ENCODE measurements at places on chromosomes 3 and 15.

- no peak for DNase-seq
These were observed 44.3 kb downstream of the PXYLP1 start for GRCh38 chr3:141275973-141276372.

DNA sequence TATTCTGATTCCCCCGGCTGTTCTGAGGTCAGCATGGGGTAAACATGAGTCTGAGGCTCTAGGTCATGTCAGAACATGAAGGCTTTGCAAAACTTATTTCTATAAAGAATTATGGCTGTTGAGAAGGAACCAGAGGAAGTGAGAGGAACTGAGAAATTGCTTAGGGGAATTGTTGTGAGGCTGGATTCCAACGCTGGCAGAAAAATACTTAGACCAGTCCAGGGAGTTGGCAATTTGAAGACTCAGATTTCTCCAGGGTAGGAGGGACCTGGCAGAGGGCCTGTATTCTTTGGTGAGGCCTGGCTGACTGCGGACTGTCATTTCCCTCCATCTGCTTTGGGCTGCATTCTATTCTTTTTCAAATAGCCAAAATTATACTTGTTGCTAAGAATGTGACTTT, 155.5 kb downstream of the PLD1 start:
- DNase-seq = no peak

DNA sequence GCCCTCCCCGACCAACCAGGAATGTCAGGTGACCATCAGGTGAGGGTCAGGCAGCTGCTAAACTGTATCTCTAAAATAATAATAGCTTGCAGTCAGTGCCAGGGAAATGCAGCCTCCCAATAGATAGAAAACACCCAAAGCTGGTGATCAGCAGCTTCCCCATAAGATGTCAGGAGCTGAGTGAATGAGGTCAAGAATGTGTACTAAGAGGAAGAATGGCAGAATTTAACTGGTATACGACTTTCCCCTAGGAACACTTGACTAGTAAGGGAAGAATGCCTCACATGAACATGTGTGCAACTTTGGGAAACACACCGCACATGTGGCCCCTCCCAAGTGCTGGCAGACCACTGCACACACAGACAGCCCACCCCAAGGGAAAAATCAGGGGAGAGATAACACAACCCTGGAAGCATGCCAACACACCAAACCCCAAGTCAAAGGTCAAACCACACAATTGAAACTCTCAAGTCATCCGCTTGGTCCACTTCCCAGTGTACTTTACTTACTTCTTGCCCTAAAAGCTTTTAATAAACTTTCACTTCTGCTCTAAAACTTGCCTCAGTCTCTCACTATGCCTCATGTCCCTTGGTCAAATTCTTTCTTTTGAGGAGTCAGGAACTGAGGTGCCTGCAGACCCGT, 806.5 kb downstream of the OTOL1 start:
- DNase-seq = no peak

DNA sequence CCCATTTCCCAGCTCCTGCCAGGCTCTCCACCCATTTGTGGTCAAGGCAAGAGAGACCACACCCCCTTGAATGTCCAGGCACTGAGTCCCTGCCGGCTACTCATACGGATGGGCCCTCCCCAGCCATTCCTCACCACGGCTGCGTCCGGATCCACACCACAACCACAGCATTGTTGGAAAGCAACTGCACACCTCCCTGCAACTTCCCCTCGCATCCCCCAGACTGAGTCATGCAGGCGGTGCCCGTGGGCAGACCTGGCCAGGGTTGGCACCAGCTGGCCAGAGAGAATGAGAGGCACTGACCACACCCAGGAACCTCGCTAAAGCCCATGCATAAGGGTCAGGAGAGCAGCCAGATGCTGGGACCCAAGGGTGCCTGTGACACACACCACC, 30.5 kb downstream of the LOXL1 start:
- DNase-seq = no peak

- DNase-seq = no peak
These were observed 37.9 kb upstream of the MUC13 start for GRCh38 chr3:124972457-124972856.

- no peak for DNase-seq
These were observed 7.5 kb downstream of the GOLIM4 start for GRCh38 chr3:168088106-168088720.

GRCh38 chr3:88192631-88193030, 42.9 kb downstream of the C3orf38 start:
- no peak for DNase-seq

- no peak for DNase-seq
These were observed 236.8 kb downstream of the MEIS2 start for GRCh38 chr15:36863570-36863969.

DNA sequence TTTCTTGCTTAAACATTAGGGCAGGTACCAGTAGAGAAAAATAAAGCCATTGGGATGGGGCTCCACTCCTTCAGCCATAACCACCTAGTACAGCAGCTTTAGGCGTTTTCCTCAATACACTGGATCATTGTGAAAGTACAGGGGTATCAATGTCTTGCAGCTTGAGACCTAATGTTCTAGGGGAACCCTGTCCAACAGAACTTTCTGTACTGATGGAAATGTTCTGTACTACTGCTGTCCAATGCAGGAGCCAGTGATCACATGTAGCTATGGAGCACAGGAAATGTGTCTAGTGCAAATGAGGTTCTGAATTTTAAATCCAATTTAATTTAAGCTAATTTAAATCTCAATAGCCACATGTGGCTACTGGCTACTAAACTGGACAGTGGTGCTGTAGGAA, 93.9 kb downstream of the NEDD4 start:
- DNase-seq = no peak

- no peak for DNase-seq
These were observed 271.4 kb downstream of the THSD4 start for GRCh38 chr15:71386448-71387236.

DNA sequence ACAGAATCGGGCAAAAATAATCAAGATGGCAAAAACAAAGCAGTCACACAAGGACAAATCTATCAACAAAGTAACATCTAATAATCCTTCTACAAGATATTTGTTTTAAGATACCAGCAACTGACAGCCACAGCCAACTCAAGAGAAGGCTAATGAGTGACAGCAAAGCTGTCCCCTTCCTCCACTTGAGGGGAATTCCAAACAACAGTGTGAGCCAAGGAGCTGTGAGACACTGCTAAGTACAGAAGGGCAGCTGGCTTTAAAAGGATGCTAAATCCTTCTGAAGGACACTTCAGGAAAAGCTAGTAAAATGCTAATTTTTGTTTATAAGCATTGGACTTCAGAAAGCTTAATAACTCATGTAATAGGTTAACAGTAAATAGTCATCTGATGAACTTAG, 120.3 kb upstream of the GOLGA8J start:
- DNase-seq = no peak

GRCh38 chr15:56978898-56979662, 60.6 kb downstream of the TCF12 start:
- DNase-seq = no peak

GRCh38 chr3:122794483-122794778, 438 bp upstream of the SLC49A4 start:
- DNase-seq = no peak

DNA sequence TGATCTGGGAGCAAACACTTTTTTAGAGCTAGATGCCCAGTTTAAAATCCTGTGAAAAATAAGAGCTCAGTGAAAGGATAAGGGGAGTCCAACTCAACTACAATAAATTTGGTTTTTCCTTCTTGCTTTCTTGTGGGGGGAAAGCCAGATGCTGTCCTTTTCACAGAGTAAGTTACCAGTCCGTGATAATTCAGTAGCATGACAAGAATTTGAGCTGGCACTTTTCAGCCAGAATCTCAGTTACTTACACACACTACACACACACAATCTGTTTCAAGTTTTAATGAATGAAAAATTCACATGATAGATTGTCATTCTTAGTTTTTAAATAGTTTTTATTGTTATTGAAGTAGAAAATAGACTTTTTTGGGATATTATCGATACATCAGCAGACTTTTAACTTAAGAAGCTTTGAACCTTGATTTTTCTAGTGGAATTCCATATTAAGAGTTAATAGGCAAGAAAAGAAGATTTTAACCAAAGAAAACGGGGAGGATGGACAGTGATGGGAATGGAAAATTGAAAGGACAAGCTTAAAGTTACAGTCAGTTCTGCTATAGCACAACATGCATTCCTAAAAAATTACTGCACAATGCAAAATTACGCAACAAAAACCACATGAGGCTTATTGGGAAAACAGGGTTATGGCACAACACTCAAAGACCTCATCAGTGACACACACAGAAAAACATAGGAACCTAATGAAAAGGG, 47.0 kb downstream of the PSMD6 start:
- DNase-seq = no peak

- DNase-seq = no peak
These were observed 3.1 kb upstream of the CHRNA3 start for GRCh38 chr15:78623786-78624497.

DNA sequence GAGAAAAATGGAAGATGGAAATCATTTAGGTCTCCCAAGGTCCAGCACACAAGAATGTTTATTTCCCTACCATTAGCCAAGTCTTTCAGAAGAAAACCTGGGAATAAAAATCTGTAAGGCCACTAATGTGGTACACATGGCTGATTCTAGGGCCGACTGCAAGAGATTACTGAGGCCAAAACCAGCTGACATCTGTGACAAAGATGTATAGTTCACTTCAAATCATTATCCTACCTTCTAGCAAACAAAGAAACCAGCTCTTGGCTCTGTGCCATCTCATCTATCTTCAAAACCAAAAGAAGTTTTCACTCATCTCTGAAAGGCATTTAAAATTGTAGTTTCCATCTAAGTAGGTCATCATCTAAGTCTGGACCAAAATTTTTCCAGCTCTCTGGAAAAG, 43.9 kb downstream of the ERC2 start:
- DNase-seq = no peak

DNA sequence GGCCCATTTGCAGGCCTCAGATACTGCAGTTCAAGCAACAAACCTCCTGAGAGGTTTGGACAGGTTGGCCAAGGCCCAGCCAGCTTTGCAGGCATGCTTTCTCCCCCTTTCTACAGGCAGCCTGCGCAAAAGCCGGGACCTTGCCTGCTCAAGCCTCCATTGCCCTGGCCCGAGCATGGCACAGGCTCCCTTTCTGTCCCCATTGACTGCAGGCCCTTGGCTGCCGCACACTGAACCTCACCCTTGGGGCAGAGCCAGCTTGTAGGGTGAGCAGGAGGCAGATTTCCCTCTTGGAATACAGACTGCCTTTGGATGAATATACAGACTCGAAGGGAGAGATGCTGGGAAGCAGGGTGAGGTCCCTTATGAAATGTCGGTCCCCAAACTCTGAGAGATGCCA, 461.7 kb upstream of the PROK2 start:
- no peak for DNase-seq

DNA sequence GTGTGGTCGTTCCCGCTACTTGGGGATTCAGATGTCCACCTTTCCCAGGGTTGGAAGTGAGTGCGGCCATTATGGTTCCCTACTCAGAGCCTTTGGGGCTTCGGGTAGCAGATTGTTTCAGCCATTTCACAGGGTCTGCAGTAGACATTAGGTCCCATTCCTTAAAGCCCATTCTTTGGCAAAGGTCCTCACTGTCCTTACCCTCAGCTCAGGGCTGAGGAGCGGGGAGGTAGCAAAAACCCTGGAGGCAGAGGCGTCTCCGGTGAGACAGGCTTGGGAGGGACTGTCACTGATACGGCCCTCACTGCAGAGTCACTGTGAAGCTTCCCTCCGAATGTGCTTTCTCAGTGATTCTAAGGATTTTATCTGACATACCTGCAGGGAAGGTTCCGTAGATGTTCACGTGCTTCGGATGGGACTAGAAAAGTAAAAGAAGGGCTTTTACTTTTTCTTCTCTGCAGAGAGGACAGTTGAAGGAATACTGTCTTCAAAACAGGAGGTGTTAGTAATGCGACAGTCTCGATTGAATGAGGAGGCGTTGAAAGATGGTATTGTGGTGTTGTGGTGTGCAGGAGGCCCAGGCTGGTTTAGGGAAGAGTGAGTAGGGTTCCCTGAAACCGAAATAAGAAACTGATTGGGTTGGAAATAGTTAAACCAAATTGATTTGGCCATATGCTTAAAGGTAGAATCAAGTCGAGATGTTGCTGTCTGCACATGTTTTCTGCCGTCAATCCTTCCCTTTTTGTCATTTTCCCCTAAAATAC, 630 bp downstream of the ATP6V1A start:
- peak; percentile 26 for DNase-seq

DNA sequence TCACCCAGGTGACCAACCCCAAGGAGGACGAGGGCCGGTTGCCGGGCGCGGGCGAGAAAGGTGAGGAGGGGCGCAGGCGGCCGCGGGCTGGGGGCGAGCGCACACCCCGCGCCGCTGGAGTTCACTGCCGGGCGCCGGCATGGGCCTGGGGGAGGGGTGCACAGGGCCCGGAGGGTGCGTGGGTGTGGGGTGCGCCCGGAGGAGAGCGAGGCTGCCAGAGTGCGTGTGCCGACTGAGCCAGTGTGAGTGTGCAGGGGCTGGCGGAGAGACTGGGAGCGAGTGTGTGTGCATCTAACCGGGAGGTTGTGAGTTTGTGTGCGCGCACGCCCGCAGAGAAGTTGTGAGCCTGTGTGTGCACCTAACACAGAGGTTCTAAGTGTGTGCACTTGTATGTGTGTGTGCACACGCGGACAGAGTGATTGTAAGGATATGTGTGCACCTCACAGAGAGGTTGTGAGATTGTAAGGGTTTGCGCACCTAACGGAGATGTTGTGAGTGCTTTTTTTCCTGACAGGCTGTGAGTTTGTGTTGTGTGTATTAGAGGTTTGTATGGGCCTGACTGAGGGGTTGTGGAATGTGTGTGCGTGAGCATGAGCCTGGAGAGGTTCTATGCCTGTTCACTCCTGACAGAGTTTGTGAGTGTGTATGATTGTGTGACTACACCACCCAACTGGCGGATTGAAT, 681 bp downstream of the CTDSPL start:
- DNase-seq = no peak

- DNase-seq = no peak
These were observed 18.1 kb downstream of the CSPG4 start for GRCh38 chr15:75694241-75695182.

- no peak for DNase-seq
These were observed 4.5 kb upstream of the SEMA3B start for GRCh38 chr3:50264383-50264963.

- DNase-seq = no peak
These were observed 69.8 kb upstream of the SLC4A7 start for GRCh38 chr3:27553886-27554540.

DNA sequence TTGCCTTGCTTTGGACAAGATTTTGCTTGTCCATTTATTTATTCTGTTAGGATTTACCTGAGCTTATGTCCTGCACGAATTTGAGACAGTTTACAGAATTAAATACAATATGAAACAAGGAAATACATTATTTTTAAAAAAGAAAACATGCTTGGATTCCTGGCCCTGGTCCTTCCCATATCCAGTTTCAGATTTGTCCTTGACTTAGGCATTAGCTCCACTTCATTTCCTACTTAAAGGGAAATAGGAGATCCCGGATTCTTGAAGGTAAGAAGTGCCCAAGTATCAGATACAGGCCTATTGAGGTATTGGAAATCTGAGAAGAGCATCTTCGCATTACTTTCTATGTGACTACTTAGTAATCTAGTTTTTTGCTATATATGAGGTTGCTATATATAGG, 672.0 kb downstream of the SI start:
- no peak for DNase-seq

- DNase-seq = no peak
These were observed 43.8 kb upstream of the FOXB1 start for GRCh38 chr15:59960318-59960717.

All from stimulated activated CD8-positive, alpha-beta memory T cell treated with anti-CD3 and anti-CD28 coated beads, Interleukin-2, amount 100 ng/mL, for 48 hours (primary cell).